ENCODE measurements at places on chromosomes 4 and X. TPM values are rescaled to one million over a fixed set of nuclear protein-coding genes. Genes with fewer than 3 reads are reported as not detected.

Gene SYTL4
- total RNA-seq, result 1.9 TPM

Gene SCRG1
- total RNA-seq, result not detected

Gene SPANXB1
- total RNA-seq, result not detected

Gene MAGEA3
- total RNA-seq, result not detected

Gene MYL5
- 4.8 TPM for total RNA-seq

All from tracheal epithelial cell (primary cell).